ENCODE measurements at places on chromosomes 7 and 10.
A peak's percentile ranks its signal among the peaks of the same experiment; 100 is the strongest.

- no peak for DNase-seq
These were observed 31.2 kb downstream of the ITIH5 start for GRCh38 chr10:7635408-7636125.

DNA sequence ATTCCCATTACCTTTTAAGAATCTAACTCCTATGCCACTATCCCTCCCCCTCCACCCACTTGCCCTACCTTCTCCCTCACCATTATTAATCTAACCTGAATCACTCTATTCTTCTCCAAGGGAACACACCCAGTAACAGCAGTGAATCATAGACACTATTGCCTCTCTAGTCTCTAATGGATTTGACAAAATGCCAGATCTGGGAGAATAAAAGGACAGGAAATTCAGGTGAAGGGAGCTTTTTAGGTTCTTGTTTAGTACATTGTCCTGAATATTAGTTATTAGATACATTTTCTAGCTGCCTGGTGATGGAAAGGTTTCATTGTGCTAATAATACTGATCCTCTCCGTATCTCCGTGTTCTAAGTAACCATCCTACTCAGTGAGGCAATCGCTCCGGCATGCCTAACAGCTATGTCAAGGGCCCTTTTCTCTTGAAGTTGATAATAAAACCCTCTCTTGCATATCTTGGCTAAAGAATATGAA, 4.1 kb upstream of the SFR1 start:
- peak; percentile 27 for DNase-seq

- DNase-seq: no peak
These were observed 19.0 kb downstream of the MINPP1 start for GRCh38 chr10:87523731-87524130.

DNA sequence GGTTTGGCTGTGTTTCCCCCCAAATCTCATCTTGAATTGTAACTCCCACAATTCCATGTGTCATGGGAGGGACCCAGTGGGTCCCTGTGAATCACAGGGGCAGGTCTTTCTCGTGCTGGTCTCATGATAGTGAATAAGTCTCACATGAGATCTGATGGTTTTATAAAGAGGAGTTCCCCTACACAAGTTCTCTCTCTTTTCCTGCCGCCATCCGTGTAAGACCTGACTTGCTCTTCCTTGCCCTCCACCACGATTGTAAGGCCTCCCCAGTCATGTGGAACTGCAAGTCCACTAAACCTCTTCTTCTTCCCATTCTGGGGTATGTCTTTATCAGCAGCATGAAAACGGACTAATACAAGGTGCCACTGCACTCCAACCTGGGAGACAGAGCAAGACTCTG, 329.2 kb downstream of the TNS3 start:
- no peak for DNase-seq

DNA sequence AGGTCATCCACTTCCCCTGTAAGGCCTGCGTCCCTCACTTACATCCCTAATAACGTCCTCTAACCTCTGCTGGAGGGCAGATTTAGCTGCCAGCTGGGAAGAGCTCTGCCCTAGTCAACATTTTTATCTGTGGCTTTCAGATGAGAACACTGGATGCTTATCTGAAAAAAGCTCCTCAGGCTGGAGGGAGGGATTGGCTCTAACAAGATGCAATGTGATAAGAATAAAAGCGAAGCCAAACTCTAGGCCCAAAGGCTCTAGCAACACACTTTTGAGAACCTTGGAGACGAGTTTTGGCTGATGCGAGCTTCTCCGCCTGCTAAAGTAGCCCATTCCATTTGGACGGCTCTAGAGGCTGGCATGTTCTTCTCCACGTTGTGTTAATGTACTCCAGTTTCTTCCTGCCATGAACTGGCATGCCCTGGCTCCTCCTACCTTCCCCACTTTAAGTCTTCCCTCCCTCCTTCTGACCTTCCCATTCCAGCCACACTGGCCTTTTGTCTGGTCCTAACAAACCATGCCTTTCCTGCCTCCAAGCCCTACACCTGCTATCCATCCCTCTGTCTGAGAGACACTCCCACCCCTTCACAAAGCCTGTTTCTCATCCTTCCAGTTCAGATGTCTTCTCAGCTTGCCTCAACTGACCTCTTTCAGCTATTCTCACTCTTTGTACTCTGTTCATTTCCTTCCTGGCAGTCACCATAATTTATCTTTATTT, 62.5 kb upstream of the ATRNL1 start:
- no peak for DNase-seq

DNA sequence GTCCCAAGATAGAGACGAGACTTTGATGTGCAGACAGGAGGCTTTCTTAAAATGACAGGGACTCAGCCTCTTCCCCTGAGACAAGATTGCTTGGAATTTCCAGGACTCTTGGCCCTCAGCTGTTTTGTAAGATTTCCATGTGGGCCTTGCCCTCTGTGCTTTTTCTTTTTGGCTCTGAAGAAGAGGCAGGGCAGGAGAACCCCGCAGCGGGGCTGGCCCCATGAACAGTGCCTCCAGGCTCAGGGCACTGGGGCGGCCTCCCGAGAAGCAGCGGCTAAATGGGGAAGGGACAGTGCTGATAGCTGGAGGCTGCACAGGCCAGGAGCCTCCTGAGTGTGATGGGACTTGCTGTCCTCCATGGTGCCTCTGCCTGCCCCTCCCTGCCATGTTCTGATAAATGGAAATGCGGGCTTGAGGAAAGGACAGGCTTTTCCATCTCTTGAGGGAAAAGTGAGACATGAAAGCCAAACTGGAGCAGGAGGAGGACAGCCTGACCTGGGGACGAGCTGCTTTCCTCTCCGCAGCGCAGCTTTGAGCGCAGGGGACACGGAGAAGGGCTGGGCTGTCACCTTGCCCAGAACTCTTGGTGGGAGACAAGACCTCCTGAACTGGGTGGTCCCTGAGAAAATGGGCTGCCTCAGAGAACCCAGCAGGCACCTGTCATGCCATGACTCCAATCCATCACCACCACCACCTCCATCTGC, 12.1 kb downstream of the SAP25 start:
- no peak for DNase-seq

DNA sequence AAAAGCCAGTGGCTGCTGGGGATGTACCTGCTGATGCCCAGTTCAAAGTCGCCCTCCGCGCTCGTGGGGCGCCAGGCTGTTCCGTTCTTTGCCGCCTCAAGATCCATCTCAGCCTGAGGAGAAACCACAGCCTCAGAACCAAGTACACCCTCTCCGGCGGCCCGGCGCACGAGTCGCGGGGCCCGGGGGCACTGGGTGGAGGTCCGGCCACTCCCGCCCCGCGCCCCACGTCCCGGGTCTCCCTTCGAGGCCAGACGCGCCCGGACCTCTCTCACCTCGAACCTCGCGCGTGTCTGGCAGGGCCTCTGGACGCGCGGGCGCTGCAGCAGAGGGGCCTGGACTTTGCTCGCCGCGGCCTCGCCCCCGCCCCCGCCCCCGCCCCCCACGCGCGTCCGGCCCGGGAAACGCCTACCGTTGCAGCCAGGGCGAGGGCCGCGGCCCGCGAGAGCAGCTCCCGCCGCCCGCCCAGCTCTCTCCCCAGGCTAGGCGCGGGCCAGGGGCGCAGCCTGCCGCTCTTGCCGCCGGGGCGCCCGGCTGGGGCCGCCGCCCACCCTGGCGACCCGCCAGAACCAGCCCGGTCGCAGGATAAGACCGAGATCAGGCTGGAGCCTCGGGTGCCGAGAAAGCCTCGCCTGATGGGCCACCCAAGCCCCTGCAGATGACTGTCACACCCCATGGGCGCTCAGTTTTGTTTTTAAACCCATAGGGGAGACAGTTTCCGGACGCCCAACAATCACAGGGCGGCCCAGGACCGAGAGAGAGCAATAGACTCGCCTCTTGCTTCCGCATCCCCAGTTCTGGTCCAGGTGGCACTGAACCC, at the start of gene ABCB4:
Gene ABCB4, minus strand, starts transcription at position 322 of the 820 bp plus-strand sequence. Its CDS starts 215 bp downstream, at position 107.
- DNase-seq: no peak

DNA sequence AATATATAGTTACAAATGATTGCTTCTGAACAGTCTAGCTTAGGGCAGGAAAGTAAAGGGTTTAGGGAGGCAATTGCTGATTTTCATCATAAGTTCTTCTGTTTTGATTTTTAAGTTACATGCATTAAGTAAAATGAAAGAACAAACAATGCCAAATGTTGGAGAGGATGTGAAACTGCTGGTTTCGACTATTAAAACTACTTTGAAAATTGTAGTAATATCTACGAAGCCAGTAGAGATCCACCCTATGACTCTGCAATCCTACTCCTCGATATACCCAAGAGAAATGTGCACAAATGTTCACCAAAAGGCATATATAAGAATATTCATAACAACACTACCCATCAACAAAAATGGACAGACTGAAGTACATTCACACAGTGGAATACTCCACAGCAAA, 24.3 kb downstream of the PDZD8 start:
- no peak for DNase-seq

DNA sequence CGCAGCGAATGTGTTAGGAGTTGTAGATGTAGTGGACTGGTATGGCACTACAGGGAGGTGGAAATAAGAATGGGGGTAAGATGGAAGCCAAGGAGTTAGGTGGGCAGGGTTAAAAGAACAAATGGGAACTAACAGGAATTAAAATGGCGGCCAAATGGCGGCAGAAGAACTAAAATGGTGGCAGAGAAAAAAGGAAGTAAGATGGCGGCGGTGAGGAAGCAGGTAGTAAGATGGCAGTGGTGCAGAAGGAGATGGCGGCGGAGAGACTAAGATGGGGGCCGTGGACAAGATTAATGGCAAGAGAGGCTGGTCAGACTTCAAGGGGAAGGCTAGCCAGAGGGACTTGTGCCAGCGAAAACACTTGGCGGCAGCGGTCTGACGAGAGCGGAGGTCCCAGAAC, 44.5 kb downstream of the ZNF138 start:
- no peak for DNase-seq

DNA sequence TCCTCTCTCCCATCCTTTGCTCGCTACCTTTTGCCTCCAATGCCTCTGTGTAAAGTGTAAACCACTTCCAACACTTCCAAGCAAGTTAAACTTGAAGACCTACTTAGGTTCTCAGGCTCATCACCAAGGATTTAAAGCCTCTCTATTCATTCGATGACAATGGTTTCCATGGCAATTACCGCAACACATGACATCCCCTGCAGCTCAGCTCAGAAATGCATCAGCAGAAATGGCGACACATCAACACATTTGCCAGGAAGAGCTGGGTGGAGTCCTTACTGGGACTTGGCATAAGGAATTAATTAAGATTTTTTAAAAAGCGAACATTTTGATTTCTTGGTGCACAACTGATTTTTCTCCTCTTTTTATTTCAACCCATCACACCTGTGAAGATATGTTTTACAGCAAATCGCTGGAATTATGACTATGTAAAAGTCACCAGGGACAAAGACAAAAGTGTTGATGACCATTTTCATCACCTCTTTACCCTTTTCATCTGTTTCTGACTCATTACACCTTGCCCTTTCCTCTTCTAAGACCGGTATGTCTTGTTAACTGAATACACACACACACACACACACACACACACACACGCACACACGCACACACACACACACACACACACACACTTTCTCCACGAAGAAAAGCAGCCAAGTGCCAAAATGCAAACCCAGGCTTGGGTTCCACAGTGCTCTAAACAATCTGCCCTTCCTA, 453.4 kb upstream of the CELF2 start:
- no peak for DNase-seq

DNA sequence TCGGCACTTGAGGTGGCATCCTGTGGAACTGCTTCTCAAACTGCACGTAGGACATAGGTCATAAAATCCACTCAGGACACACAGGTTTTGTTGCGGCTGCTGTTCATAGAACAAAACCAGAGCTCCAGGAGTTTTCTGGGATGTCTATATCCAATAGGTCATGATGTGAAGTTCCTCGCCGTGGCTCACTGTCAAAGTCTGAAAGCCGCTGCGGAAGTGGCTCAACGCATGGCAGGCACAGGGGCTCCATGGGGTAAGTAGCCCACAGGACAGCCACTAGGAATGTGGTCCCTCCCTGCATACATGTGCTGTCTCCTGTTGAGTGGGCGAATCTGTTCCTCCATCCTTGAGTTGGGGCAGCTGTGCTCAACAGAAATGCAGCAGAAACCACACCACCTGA, 72.2 kb downstream of the PRKAG2 start:
- no peak for DNase-seq

Measured in NCI-H1436 treated with DMSO at 0.1 percent for 48 hours (cell line).